ENCODE measurements at places on chromosomes 7 and 10.

- no peak for DNase-seq
These were observed 29.9 kb upstream of the PDCD4 start for GRCh38 chr10:110841767-110842267.

- no peak for DNase-seq
These were observed 94.6 kb upstream of the MACROH2A2 start for GRCh38 chr10:69957886-69958555.

DNA sequence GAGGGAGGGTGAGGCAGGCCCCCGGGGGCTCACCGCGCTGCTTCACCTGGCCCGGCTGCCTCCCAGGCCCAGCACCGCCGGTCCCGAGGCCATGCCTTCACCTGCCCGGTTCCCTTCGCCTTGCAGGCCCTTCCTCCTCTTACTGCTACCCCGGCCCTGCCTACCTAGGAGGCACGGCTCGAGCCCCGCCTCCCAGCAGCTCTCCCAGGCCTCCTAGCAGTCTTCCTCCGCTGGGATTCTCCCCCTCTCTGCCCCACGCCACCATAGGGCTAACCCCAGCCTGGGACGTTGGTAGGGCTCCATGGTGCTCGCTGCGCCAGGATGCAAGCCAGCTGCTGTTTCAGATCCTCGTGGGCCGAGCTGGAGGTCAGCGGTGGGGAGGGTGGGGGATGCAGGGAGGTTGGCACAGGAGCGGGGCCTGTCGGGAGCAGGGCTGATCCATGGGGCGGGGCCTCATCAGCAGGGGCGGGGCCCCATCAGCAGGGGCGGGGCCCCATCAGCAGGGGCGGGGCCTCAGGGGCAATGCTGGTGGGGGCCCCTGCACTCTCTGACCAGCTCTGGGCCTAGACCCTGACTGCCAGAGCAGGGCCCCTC lies 63.3 kb downstream of the RASGEF1A start:
- no peak for DNase-seq

DNA sequence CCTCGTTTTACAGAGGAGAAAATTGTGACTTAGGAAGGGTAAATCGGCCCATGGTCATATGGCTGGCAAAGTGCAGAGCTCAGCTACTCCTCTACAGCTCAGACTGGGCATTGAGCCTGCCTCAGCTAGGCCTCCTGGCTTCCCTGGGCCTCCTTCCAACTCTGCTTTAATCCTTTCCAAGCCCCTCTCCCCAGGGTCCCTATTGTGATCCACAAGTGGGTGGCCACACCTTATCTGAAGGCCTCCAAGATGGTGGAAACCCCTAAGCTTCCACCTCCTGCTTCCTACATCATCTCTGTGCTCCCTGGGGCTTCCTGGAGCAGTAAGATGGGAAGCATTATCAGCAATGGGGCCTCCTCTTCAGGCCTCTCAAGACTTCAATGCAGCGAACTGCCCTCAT lies 3.0 kb upstream of the LGI1 start:
- DNase-seq: no peak

DNA sequence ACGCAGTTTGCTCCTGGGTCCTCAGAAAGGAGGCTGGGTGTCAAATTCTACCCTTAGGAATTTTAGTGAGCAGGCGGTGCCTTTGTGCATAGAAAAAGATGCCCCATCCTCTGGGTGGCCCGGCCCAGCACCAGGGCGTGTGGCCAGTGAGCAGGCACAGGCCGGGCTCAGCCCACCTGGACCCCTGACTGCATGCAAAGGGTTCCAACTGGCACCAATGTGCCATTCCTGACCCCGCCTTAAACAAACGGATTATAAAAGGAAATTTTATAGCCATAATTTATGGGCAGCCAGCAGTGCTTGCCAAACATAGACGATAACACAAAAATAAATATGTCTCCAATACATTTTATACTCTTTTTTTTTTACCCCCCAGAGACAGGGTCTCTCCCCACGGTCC lies 40.1 kb upstream of the GNA12 start:
- no peak for DNase-seq

Measured in activated CD8-positive, alpha-beta memory T cell treated with anti-CD3 and anti-CD28 coated beads for 1 hour (primary cell).